ENCODE measurements at places on chromosomes 3 and 15. TPM values are rescaled to one million over a fixed set of nuclear protein-coding genes. Genes with fewer than 3 reads are reported as not detected.

- no peak for DNase-seq
Observed at GRCh38 chr3:108178676-108179075, 43.5 kb downstream of the IFT57 start.

CSTA gene
- 1.7 TPM for total RNA-seq

KIF15 gene
- 18.1 TPM for total RNA-seq

DNA sequence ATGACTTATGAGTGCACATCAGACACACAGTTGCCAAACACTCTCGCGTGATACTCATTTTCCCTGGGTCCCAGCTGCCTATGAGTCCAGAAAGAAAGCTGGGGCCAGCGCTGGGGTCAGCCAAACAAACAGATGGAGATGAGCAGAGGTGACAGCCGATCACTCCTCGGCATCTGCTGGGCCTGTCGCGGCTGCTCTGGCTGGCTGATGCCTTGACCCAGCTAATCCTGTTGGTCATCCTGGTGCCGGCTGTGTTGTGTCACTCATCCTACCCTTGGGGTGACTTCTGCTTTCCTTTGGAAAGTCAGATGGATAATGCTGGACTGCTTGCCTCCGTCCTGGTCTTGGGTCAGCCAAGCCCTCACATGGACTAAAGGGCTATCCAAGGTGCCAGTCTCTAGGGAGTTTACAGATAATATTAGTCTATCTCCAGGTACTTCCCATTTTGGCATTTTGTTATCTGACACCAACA is 105.3 kb upstream of the PDZRN3 start:
- DNase-seq: no peak

ARIH1 gene
- total RNA-seq: 19.7 TPM

DNA sequence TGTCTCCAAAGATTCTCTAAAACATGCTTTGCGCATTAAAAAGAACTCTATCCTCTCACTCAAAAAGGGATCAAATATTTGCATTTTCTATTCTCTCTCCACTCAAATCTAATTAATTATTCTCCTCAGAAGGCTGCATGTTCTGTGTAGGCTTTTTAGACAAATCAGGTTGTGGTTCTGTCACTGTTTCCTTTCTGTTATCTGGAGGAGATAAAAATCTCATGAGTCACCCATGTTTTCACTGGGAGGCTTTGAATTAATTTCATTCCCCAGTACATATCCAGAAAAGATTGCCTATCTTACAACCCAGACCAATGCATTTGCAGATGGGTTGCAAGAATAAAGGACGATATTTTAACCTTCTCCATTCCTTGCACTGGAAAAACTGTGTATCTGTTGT is 446.5 kb downstream of the GRM7 start:
- no peak for DNase-seq

DNA sequence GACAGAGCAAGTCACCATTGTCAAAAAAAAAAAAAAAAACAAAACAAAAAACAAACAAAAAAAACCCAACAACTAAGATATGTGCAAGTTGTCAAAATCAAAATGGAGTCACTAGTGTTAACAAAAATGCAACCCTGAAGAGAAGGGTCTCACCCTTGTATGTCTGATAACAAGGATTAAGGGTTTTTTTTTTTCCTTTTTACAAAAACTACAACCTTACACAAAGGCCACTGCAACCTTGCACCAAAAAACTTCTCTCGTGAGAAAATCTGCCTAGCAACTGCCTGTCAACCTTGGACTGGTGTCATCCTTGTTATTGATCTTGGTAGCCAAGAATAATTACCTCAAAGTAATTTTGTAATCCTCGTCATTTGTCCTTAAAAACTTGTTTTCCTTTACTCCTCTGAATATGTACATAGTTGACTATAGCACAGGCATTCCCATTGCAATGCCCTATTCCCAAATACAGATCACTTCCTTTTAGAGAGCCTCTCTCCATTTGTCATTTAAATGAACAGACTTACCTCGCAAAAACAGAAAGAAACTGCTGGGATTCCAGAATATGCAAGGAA is 24.0 kb downstream of the TFRC start:
- DNase-seq: no peak

DNA sequence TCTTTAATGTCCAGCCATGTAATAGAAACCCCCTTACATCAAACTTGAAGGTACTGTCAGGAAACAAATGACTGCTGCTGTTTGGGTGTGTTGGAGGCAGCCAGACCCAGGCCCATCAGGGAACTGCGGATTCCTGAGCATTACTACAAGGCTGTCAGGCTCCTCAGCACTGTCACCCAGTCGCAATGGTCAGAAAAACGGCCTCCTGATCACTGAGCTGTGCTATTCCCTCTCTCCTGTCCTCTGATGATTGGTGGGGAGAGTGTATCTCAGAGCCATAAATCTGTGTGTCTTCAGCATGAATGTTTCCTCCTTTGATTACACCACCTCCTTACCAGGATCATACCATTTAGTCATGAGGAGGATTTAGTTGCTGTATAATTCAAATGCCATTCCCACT is 135.2 kb upstream of the GADL1 start:
- no peak for DNase-seq

DNA sequence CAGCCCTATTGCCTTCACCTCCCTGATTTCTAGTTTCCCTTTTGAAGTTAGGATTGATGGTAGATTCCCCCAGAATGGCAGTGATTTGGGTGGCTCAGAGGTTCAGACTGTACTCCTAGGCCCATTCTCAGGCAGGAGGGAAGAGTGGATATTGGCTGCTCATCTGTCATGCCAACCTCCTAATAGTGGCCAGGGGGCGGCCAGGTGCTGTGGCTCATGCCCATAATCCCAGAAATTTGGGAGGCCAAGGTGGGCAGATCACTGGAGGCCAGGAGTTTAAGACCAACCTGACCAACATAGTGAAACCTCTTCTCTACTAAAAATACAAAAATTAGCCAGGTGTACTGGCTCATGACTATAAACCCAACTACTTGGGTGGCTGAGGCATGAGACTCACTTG is 11.3 kb downstream of the RRP9 start:
- no peak for DNase-seq

KNG1 gene
- total RNA-seq: not detected

GRCh38 chr3:113450911-113451310 is 9.6 kb upstream of the CFAP44 start:
- no peak for DNase-seq

GOLGA8J gene
- total RNA-seq: 0.07 TPM

DNA sequence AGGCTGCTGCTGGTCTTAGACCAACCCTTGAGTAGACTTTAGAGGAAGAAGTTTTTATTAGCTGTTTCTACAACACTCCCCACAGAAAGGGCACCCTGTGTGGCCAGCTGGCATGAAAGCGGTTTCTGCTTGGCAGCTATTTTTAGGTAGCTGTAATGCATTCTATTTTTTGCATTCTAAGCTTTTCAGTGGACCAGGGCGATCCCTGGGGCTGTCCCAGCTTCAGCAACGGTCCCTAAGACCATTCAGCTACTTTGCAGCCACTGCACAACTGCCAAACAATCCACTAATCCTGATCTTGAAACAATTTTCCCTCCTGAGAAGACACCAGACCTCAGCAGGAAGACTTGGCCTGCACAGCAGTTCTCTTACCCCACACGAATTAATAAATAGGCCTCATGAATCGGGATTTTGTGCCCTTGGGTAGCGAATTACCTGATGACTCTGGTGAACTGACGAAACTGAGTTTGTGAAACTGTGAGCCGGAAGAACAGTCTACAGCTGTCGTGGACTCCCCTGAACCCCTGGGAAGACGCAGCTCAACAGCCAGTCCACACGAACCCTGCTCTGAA is 14.6 kb upstream of the TFRC start:
- DNase-seq: peak; percentile 78

- DNase-seq: no peak
Observed at GRCh38 chr15:87374339-87374738, 882.2 kb downstream of the NTRK3 start.

DNA sequence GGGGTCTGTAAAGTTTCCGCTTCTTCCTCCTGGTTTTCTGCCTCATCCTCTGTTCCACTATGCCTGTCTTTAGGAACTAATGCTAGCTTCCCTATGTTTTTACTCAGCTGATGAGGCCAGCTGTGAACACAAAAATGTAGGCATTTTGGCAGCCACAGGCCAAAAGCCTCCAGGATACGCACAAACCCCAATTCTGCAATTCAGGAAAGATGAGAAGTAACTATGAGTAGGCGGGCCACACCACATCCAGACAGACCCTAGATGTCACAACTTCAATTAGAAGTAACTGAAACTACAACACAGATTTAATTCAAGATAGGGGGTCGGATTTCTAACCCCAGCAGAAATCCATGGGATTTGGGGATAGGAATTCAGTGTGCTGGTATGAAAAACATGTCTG is 11.9 kb downstream of the CA12 start:
- DNase-seq: no peak

DNA sequence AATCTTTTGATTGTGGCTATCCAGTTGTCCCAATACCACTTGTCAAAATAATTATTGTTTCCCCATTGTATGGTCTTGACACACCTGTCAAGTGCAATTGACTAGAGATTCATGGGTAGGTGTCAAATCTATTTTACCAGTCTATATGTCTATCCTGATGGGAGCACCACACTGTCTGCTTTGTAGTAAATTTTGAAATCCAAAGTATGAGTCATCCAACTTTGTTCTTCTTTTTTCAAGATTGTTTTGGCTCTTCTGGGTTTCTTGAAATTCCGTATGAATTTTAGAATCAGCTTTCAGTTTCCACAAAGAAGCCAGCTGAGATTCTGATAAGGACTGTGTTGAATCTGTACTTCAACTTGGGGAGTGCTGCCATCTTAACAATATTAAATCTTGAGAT is 71.9 kb downstream of the CSNK1G1 start:
- no peak for DNase-seq

- DNase-seq: no peak
Observed at GRCh38 chr3:5485427-5485826, 297.9 kb downstream of the EDEM1 start.

GRCh38 chr3:197029511-197030167 is at the start of gene MELTF:
TSS of gene MELTF (minus strand) at chr3:197029817. CDS start at chr3:197029702, 115 bp downstream.
- peak; percentile 79 for DNase-seq

DNA sequence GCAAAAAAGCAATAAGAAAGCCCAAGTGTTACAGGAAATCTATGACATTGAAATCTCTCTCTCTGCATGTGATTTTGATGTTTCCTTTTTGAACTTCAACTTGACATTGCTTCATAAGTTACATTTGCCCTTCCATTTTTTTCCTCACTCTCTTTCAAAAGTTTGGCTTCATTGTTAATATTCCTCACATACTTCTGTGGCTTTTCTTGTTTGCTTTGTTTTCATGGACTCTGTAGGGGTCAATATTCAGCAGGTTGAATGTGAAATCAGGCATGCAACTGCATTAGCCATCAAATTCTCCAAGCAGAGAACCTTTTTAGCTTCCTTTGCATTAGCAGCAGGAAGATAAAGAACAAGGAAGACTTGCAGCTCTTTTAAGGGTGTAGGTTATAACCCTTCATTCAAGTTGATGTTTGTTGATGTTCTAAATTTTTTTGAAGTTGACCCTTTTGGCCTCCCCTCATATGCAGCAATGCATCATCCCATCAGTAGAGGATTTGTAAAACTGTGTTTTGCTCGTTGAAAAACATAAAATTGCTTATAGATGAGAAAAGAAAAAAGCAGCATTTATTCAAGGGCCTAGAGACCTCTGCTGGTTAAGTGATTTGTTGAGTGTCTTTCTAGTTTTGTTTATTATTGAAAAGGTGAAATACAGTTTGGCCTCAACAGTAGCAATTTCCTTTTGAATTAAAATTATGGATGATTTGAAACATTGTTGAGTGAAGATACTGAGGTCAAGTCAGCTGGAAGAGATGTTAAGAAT is 211.4 kb downstream of the IL5RA start:
- DNase-seq: no peak

GRCh38 chr15:66590435-66590834 is 24.6 kb upstream of the LCTL start:
- no peak for DNase-seq

DNA sequence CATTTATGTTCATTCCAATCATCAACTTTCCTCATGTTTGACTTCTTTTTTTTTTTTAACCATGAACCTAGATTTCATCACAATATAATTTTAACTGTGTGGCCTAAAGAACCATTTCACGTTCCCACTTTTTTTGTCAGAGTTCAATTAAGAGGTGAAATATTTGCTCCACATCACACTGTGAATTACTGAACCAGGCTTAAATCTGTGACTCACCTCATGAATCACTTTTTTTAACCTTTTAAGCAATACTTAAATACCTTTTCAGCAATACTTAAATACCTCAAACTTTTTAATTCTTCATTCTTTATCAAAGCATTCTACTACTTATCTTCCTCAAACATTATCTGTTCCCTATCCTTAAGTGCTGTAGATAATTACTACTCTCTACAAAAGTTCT is 137.6 kb downstream of the SI start:
- no peak for DNase-seq

GRCh38 chr3:25403968-25404367 is 24.1 kb upstream of the RARB start:
- DNase-seq: no peak

GRCh38 chr3:197354568-197355001 is 56.2 kb upstream of the DLG1 start:
- DNase-seq: peak; percentile 49

DNA sequence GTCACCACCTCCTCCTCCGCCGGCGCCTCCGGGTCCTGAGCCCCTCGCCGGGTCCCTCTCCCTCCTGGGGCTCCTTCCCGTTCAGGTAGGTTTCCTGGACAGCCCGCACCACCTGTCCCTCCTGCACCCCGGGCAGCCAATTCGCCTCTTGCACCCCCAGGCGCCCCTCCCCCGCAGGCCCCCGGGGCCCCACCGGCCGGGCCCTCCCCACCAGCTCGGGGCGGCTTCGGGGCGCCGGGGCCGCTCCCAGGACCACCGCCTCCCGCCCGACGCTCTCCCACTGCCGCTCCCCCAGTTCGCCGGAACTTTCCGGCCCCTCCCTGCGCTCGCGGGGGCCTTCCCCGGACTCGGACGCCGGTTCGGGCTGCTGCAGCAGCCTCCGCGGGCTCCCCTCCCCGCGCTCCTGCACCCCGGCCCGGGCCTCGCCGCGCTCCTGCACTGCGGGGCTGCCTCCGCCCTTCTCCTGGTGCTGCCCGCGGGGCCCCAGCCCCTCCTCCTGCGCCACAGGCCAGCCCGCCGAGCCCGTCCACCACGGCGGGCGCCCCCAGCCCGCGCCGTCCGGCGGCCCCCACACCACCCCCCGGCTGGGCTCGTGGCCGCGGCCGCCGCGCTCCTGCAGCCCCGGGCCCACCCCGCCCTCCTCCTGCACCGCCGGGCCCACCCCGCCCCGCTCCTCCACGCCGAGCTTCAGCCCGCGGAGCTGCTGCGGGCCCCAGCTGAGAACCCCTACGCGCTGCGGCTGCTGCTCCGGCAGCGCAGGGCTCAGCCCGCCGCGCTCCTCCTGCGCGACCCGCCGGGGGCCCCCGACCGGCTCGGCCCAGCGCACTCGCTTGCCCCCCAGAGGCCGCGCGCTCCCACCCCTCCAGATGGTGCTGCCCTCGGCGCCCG is 587 bp upstream of the TNK2 start:
- peak; percentile 47 for DNase-seq

EBLN2 gene
- 0.79 TPM for total RNA-seq

EPHB1 gene
- not detected for total RNA-seq

GOLGA8R gene
- not detected for total RNA-seq
